ENCODE measurements at places on chromosomes 3 and 15.

GRCh38 chr3:24494618-24495325 lies at the start of gene THRB:
THRB (minus strand) TSS chr3:24494850.
- no peak for DNase-seq

GRCh38 chr3:46462111-46462510 lies 2.6 kb downstream of the LTF start:
- DNase-seq: no peak

DNA sequence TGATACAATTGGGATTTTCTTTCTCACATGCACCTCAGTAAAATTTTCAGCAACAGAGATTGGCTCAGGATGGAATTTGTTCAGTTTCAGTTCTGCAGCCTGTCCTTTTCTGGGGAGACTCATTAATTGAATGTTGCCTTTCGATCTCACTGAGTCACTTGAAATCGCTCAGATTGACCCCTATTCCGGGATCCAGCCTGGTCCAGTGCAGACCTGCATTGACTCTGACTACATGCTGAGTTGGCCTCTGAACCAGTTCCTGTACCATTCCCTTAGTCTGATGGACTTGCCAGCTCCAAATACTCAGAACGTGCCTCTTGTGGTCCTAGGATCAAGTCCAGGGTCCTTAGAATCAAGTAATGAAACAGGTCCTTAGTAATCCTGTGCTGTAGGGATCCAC lies 9.4 kb downstream of the IGF1R start:
- DNase-seq: no peak

DNA sequence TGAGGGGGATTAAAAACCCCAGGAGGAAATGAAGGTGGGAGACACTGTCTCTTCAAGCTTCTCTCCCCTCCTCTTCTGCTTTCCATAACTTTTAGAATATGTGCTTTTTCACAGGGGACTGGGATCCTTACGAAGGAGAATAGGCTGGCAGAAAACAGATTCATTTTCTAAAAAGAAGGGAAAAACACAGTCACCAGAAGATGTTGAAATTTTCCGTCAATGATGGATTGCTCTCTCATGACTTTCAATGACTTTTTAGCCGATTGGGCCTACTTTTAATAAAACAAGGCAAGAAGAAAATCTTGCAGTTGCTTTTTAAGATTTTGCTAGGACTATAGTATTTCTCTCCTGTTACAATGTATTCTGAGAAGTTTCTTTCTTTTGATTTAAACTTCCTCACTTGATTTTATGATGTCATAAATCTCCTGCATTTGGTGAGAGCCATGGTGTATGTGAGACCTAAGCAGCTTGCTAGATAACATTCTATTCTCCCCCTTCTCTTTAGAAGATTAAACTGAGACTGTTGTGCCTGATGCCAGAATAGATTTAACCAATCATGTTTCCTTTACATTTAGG lies 241.2 kb downstream of the FEZF2 start:
- DNase-seq: no peak

- no peak for DNase-seq
Observed at GRCh38 chr15:56824175-56824574, 90.9 kb upstream of the ZNF280D start.

DNA sequence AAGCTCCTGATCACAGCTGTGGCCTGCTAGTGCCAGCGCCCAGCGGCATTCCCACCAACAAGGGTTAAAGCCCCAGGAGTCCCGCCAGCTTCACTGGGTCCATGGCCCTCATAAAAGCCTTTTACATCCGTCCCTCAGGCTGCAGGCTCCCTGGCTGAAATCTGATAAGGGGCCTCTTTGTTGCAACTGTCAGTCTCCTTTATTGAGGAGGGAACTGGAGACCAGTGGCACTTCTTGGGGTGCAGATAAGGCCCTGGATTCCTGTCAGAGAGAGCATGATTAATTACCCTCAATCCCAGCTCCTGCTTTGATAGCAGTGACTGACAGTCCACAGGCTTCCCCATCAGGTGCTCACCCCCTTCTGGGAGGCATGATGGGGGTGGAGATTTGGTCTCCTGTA lies 30.9 kb upstream of the CLK3 start:
- DNase-seq: no peak

GRCh38 chr3:98518816-98519215 lies 3.9 kb downstream of the CLDND1 start:
- no peak for DNase-seq

DNA sequence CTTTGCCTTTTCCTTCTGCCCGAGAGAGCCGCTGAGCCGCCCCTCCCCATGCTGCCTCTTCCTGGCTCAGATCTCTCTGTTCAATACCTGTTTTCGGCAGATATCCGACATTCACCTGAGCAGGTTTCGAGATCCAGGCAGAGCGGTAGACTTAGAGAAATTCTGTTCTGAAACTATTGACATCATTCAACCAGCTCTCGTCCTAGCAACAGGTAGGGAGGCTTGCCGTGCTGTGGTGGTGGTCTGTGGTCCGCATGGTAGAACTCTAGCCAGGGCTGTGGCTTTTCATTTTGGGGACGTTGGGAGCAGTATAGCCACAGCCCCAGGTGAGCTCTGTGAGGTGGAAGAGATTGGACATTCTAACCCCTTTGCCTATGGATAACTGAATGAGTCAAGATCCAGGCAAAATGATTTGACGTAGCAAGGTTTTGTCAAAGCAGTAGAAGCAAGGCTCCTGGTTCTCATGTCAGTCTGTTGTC lies 810 bp downstream of the TMEM62 start:
- DNase-seq: no peak

DNA sequence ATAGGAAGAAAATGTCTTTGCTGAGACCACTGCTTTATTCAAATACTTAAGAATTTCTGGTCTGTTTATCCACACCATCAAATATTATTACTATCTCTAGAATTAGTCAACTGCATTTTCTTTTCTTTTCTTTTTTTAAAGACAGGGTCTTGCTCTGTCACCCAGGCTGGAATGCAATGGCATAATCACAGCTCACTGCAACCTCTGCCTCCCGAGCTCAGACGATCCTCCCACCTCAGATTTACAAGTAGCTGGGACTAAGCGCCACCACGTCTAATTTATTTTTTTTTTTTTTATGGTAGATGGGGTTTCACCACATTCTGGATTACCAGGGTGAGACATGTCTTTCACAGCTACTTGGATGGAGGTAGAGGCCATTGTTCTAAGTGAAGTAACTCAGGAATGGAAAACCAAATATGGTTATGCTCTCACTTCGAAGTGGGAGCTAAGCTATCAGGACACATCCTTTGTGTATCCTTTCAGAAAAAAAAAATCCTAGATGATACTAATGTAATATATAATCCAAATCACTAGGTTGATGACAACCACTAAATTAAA lies 52.8 kb downstream of the STAG1 start:
- no peak for DNase-seq

DNA sequence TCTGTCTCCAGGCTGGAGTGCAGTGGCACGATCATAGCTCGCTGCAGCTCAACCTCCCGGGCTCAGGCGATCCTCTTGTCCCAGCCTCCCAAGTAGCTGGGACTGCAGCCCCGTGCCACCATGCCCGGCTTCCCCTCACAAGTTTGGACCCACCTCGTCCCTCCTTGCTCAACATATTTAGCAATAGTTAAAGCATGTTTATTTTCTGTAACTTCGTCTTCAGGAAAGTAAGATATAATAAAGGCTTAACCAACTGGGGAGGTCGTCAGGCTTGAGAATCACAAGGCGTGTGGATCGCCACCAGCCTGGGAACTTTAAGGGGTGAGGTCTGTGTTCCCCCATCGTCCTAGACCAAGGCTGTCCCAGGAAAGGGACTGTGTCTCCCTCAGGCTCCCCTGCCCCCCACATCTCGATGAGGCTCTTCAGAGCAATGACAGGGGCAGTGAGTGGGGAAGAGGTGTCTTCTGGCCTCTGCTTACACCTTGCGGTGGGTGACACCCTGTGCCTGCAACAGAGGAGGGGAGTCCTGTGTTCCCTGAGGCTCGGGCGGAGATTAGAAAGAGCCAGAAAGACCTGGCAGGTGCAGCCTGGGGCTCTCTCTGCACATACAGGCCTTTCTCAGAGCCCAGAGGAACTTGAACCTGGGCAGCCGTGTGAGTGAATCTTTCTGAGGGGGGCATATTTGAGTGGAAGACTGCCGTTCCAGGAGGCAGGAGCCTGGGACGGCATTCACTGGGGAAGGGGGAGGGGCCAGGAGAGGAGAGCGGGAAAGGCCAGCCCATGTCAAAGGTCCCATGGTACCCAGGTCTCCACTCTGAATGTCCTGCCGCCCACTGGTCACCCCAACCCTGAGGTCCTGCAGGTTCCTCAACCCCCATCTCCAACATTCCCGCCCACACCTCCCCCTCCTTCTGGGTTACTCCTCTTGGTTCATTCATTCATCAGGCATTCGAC lies 152.3 kb downstream of the SMAD6 start:
- DNase-seq: no peak

DNA sequence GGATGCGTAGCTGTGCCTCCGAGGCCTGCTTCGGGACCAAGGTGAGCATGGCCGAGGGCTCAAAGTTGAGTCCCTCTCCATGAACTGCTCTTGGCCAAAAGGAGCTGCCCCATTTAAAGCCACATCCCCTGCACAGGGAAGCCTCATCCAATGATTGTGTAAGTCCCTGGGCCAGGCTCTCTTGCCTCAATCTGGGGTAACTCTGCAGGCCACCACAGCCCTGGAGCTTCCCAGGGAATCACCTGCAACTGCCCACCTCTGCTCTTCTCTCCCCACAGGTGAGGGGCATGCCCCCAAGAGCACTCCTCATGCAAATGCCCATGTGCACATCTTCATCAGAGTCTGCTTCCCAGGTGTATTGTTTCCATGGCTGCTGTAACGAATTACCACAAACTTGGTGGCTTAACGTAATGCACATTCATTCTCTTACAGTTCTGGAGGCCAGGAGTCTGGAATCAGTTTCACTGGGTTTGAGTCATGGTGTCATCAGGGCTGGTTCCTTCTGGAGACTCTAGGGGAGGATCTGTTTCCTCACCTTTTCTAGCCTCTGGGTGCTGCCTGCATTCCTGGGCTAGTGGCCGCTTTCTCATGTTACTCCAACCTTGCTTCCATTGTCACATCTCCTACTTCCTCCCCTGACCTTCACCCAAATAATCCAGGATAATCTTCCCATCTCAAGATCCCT lies 25.0 kb upstream of the LOXL1 start:
- DNase-seq: no peak

GRCh38 chr3:128804017-128804810 lies 75.2 kb upstream of the ACAD9 start:
- DNase-seq: no peak

GRCh38 chr3:38696034-38696433 lies 46.5 kb upstream of the SCN5A start:
- no peak for DNase-seq

GRCh38 chr3:50453907-50454306 lies 49.5 kb downstream of the CACNA2D2 start:
- no peak for DNase-seq

GRCh38 chr3:126128504-126129397 lies 44.8 kb upstream of the SLC41A3 start:
- no peak for DNase-seq

DNA sequence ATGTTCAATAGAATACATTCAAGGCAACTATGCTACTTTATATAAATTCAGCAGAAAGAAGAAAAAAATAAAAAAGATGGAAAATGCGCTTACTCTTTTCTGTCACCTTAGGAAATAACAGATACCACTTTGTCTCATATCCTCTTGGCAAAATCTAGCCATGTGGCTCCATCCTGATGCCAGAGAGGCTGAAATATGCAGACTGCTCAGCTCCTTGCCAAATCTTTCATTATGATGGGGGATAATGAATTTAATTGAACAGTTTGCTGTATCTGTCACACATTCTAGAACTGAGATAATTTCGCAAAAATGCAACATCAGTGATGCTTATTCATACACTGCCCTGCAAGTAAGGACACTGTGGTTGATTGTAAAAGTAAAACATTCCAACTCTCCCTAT lies 1081.5 kb downstream of the PLOD2 start:
- DNase-seq: no peak

DNA sequence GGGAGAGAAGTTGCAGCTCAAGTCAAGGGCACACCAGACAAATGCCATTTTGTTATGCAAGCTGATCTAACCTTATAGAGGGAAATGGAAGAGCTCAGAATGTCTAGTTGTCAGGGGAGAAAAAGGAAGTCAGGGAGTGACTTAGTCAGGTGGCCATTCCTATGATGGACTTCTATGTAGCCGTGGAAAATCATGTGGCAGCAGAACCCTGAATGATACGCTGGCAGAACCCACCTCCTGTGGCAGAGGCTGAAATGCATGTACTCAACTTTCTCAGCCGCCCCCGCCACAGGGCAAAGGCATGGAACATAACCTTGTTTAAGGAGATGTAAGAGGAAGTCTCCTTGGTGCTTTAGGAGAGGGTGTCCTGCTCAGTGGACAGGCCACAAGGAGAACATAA lies 37.7 kb upstream of the PARL start:
- no peak for DNase-seq

- no peak for DNase-seq
Observed at GRCh38 chr3:8734908-8735307, 1.3 kb downstream of the CAV3 start.

DNA sequence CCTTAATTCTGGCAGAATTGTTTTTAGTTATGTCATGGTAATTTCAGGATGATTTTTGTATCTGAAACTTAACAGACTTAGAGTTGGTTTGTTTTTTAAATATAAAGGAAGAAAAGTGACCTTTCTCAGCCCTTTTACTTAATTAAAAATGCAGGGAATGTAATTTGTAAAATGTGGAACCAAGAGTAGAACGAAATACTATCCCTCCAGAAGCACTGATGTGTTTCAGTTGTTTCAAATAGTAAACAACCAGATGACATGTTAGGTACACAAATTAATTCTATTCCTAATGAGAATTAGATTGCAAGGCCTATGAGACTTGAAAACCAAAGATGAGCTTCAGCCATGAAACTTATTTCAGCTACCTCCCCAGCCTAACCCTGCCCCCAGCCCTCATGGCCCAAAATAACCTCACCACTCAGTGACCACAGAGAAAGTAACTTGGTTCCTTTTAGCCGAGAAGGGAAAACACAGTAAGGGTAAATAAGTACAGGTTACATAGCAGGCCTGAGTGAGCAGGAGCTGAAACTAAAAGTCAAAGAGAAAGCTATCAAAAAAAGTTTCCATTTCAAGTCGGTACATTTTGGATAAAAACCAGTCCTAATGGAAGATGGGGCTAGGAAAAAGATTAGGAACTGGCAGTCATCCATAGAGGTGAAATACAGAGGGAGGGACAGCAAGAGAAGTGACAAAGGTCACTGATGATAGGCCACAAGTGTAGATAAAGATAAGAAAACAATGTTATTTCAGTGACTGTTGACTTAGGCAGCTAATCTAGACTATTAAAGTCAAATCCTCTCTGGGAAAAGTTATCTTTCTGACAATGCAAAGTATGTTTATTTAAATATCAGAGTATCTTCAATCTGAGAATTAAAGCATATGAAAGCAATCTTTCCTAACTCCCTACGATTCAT lies 23.2 kb downstream of the SENP8 start:
- no peak for DNase-seq
